ENCODE measurements at places on chromosomes 13 and 19. TPM values are rescaled to one million over a fixed set of nuclear protein-coding genes. Genes with fewer than 3 reads are reported as not detected.

GRCh38 chr19:31312009-31312676, 37.1 kb downstream of the TSHZ3 start:
- H3K4me3 ChIP-seq, result no peak overlapping the region
- no peaks in the 10 kb centered on the region for H3K36me3 ChIP-seq
- H3K4me1 ChIP-seq, result no peaks in the 10 kb centered on the region
- peaks cover 9% of the 10 kb centered on the region for H3K27me3 ChIP-seq
- no peak overlapping the region for H3K27ac ChIP-seq

DNA sequence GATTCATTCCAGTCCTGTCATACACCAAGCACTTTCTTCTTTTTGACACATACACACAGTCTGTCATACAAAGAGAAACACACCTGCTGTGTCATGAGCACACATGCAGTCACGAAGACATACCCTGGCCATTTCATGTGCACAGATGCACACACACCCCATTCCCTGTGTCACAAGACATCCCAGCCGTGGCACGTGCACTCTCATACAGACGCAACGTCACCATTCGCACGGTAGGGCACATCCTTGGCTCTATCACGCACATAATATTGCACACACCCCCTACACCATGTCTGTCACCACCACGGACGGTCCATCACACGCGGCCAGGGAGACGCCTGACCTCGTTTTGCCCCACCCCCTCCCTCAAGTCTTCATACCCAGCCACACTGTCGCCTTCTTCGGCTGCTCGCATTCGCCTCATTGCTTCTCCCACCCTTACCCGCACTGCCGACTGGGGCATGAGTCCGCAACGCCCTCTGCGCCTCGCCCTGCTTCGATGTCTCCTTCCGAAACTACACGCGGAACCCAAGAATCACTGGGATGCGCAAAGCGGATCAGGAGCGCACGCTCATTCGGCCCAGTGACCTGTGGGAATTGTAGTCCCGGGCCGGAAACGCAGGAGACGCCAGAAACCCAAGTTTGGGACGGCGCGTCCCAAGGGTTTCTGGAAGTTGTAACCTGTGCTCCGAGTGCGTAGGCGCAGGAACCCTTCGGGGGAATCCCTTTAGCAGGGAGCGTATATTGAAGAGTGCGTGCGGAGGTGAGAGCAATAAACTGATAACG, 6.8 kb upstream of the ZNF283 start:
- H3K4me3 ChIP-seq, result peak overlapping the region; percentile 79
- H3K27ac ChIP-seq, result peak overlapping the region; percentile 25
- peaks cover 11% of the 10 kb centered on the region for H3K4me1 ChIP-seq
- DNase-seq, result peak; percentile 19
- H3K36me3 ChIP-seq, result peaks cover 10% of the 10 kb centered on the region
- H3K27me3 ChIP-seq, result peaks cover 55% of the 10 kb centered on the region

DNA sequence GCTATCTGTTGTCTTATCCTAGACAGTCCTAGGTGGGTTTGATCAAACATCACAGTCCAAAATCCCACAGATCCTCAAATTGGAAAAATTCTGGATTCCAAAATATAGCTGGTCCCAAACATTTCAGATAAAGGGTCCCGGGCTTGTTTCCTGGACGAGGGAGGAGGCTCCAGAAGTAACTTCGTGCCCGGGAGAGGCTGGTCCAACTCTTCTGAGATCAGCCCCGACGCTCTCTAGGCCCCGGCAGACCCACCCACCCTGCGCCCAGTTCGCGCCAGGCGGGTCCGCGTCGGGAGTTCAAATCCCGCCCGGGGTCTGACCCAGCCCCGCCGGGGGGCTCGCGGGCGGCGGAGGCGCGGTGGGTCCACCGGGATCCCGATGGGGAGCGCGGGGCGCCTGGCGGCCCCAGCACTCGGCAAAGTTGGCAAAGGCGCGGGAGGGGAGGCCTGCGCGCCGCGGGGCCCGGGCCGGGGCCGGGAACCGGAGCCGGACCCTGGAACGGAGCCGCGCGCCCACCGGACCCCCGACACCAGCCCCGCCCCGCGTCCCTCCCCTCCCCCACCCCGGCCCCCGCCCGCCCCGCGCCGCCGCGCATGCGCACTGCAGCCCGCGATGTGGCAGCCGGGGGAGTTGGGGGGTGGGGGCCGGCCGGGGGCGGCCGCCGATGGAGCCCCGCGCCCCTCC, 513 bp downstream of the MIER2 start:
- H3K4me1 ChIP-seq, result peaks cover 48% of the 10 kb centered on the region
- no peaks in the 10 kb centered on the region for H3K36me3 ChIP-seq
- DNase-seq, result no peak
- H3K27me3 ChIP-seq, result no peaks in the 10 kb centered on the region

The KLK10 gene
- not detected for polyA plus RNA-seq

- no peaks in the 10 kb centered on the region for H3K27me3 ChIP-seq
- H3K27ac ChIP-seq, result peak overlapping the region; percentile 65
- DNase-seq, result no peak
- peaks cover 55% of the 10 kb centered on the region for H3K36me3 ChIP-seq
These were observed 2.9 kb downstream of the ZNF792 start for GRCh38 chr19:34960940-34961679.

The VSTM1 gene
- polyA plus RNA-seq, result not detected
